ENCODE measurements at places on chromosomes 16 and 17.
A peak's percentile ranks its signal among the peaks of the same experiment; 100 is the strongest.

DNA sequence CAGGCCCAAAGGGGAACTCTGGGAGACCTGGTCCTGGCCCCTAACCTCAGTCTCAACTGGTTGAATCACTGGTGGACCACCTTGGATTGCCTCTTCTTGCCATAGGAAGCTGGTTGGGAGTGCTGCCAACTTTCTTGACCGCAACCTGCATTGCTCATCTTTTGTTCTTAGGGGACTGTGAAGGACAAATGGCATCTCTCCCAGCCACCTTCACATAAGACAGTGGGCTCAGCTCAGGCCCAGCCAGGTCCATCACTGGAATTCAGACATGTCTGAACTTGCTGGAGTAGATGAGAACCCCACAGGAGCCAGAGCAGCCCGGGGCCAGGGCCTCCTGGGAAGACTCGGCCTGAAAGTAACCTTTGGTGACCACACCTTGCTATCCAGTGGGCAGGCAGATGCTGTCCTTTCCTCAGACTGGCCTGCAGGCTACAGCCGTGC lies 18.8 kb downstream of the ADORA2B start:
- peaks cover 8% of the 10 kb centered on the region for H3K27me3 ChIP-seq
- H3K27ac ChIP-seq = no peak overlapping the region
- no peak overlapping the region for H3K4me3 ChIP-seq
- no peaks in the 10 kb centered on the region for H3K36me3 ChIP-seq
- H3K4me1 ChIP-seq = peaks cover 30% of the 10 kb centered on the region

- peaks cover 4% of the 10 kb centered on the region for H3K4me1 ChIP-seq
- no peak for DNase-seq
- no peak overlapping the region for H3K27ac ChIP-seq
Measured at GRCh38 chr16:80480664-80481063, 60.1 kb upstream of the DYNLRB2 start.

DNA sequence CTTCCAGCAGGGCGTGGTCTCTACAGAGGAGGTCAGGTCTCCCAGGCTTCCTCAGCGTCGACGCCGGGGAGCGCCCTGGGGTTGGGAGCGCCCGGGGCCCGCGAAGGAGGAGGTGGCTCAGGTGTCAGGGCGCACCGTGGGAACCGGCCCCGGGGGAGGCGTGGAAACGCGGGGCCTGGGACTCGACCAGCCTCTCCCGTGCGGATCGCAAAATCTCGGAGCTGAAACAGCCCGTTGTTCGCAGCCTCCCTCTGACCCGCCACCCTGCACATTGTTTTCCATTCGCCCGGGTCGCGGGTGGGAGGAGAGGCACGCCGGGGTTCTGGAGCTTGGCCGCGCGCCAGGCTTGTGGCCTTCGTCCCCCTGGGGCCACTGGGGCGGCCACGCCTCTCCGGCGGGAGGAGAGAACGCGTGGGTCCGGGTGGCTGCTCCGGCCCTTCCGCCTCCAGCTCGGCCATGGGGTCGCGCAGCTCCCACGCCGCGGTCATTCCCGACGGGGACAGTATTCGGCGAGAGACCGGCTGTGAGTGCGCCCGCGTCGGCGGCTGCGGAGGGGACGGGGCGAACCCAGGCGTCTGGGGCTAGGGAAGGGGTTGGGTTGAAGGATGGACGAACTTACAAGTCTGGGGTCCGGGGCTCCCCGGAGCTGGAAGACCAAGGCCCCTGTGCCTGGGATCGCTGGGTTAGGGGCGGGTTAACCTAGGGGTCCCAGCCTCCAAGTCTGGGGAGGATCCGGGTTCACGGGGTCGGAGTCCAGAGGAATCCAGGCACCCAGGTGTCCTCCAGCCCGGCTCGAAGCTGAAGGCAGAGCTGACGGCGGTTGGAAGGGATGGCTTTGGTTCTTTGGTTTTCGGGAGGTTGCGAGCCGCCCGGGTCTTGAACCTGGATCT lies at the start of gene CHP2:
CHP2 (plus strand) TSS at position 433 of the 890 bp plus-strand sequence; CDS start at position 457, 24 bp downstream.
- no peaks in the 10 kb centered on the region for H3K36me3 ChIP-seq
- H3K27ac ChIP-seq = no peak within 1 kb of the TSS
- H3K4me1 ChIP-seq = no peaks in the 10 kb centered on the region

- H3K36me3 ChIP-seq = peaks cover 25% of the 10 kb centered on the region
- peak; percentile 90 for DNase-seq
- H3K27me3 ChIP-seq = no peaks in the 10 kb centered on the region
- H3K27ac ChIP-seq = peak overlapping the region; percentile 96
Measured at GRCh38 chr17:7561028-7561575, 617 bp upstream of the SENP3 start.

- peaks cover 37% of the 10 kb centered on the region for H3K36me3 ChIP-seq
- no peak overlapping the region for H3K27ac ChIP-seq
- H3K4me1 ChIP-seq = peaks cover 23% of the 10 kb centered on the region
- no peak overlapping the region for H3K4me3 ChIP-seq
- H3K27me3 ChIP-seq = no peaks in the 10 kb centered on the region
Measured at GRCh38 chr16:56480776-56481467, 29.6 kb downstream of the OGFOD1 start.

DNA sequence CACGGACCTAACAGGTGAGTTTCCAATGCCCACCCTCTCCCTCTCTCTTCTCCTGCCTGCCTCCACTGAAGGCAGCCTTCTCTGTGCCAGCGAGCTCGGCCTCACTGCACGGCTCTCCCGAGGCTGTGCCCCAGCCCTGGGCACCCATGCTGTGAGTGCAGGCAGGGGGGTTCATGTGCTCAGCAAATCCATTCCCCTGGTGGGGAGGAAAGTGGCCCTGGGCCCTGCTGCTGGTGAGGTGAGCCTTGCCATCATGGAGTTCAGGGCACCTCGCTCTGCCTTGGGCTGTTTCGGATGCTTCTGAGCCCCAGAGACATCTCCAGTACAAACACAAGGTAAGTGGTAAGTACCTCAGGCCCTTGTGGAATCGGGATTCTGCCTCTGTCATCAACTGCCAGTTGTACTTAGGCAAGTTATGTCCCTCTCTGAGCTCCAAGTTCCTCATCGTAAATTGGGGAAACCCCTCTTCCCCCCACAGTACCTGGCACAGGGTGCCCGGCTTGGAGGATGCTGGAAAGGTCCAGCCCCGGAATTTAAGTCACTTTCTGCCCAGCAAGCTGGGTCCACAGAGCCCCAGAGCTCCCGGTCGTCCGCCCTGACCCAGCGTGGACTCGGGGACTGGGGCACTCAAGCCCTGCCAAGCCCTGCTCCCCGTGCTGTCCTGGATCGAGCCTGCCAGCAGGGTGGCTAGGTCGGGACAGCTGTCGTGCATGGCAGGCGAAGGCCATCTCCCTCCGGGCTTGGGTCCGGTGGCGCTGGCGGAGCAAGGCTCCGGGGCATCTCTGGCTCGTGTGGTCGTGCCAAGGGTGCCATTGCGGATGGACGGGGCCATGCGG lies 684 bp upstream of the NUDT16L1 start:
- H3K4me1 ChIP-seq = peaks cover 17% of the 10 kb centered on the region
- no peaks in the 10 kb centered on the region for H3K36me3 ChIP-seq
- no peak for DNase-seq
- H3K27ac ChIP-seq = peak overlapping the region; percentile 74
- H3K27me3 ChIP-seq = no peaks in the 10 kb centered on the region

GRCh38 chr16:75043175-75043895 lies 44.5 kb downstream of the ZNRF1 start:
- no peaks in the 10 kb centered on the region for H3K27me3 ChIP-seq
- no peak for DNase-seq
- peaks cover 6% of the 10 kb centered on the region for H3K4me1 ChIP-seq
- H3K4me3 ChIP-seq = no peak overlapping the region

DNA sequence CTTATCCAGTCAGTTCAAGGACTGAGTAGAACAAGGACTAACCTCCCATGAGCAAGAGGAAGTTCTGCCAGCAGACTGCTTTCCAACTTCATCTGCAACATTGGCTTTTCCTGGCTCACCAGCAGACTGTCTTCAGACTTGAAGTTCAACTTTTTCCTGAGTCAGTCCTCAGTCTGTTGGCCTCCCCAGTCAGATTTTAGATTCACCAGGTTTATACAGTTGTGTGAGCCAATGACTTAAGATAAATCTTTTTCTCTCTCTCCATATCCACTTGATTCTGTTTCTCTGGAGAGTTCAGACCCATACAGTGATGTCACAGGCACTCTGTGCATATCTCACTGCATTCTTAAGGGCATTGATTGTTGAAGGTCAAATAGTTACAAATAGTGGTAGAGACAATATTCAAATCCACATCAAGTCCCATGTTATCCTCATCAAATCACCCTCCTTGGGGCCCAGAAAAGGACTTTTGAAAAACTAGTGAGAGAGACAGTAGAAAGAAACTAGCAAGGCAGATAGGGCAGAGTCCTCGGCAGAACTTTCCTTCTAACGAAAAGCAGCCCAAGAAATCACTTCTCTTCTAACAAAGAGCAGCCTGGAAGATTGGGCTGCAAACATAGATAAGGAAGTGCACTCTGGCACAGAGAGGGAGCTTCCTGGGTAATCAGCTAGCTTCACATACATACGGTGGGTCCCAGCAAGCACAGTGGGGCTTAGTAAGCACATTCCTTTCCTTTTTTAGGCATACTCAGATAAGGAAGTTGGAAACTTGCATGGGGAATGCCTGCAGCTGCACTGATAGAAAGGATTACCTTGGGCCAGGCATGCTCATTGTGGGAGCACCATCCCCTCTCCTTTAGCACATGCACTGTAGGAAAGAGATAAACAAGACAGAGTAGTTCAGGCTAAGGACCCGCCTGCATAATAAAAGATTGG lies 132.3 kb upstream of the FAM20A start:
- peaks cover 18% of the 10 kb centered on the region for H3K27me3 ChIP-seq
- no peak for DNase-seq
- H3K27ac ChIP-seq = no peak overlapping the region
- H3K4me1 ChIP-seq = no peaks in the 10 kb centered on the region

GRCh38 chr17:46994993-46995392 lies 15.9 kb upstream of the RPRML start:
- DNase-seq = no peak
- no peaks in the 10 kb centered on the region for H3K36me3 ChIP-seq
- H3K27ac ChIP-seq = no peak overlapping the region

GRCh38 chr17:57480438-57481196 lies 224.3 kb downstream of the MSI2 start:
- no peak overlapping the region for H3K4me3 ChIP-seq
- no peak for DNase-seq
- H3K27me3 ChIP-seq = no peaks in the 10 kb centered on the region

DNA sequence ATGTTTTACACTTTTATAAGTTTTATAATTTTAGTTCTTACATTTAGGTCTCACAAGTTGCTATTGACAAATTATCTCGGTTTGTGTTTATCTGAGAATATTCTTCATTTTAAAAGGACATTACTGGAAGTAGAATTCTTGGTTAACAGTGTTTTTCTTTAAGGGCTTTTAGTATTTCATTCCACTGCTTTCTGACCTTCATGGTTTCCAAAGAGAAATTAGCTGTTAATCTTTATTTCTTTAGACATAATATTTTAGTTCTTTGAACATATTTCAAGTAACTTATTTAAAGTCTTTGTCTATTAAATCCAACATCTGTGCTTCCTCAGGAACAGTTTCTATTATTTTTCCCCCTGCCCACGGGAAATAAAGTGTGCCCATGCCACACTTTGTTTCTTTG lies 240.1 kb upstream of the AXIN2 start:
- H3K27me3 ChIP-seq = peaks cover 2% of the 10 kb centered on the region
- no peak overlapping the region for H3K27ac ChIP-seq
- H3K4me3 ChIP-seq = no peak overlapping the region
- peaks cover 12% of the 10 kb centered on the region for H3K4me1 ChIP-seq
- no peak for DNase-seq

GRCh38 chr17:83200751-83201150 lies 121.3 kb downstream of the METRNL start:
- H3K4me3 ChIP-seq = peak overlapping the region; percentile 65
- peak overlapping the region; percentile 98 for H3K27ac ChIP-seq
- peaks cover 60% of the 10 kb centered on the region for H3K4me1 ChIP-seq
- H3K36me3 ChIP-seq = no peaks in the 10 kb centered on the region
- no peak for DNase-seq

DNA sequence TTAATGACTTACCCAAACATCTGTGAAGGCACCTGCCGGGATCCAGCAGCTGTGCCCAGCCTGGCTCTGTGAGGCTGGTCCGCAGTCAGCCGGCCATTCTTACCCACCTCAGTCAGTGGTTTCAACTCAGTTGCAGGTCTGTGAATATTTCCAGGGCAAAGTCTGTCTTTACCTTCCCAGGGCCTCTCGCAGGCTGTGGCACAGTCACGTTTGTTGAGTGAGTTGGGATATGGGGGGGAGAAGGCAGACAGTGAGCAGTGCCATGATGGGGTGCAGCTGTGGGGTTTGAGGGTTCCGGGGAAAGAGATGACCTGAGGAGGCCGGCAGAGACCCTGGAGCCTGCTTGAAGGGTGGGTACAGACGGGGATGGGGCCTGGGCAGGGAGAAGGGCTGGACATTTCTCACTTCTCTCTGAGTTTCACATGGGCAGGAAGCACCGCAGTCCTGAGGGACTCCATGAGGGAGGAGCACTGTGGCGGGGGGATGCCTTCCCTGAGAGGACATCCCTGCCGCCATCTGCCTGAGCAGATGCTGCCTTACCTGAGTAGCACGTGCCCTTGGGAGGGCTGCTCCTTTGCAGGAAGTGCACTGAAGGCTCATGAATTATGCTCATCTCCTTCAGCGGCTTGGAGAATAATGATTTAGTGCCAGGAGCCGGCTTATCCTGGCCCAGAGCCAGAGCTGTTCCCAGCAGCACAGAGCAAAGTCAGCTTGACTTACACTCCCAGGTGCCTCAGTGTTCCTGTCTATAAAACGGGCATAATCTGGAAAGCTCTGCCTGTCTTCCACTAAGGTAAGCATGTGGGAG lies 48.1 kb downstream of the KSR1 start:
- peaks cover 39% of the 10 kb centered on the region for H3K36me3 ChIP-seq
- peaks cover 38% of the 10 kb centered on the region for H3K4me1 ChIP-seq
- no peak overlapping the region for H3K27ac ChIP-seq
- H3K4me3 ChIP-seq = no peak overlapping the region
- DNase-seq = no peak

DNA sequence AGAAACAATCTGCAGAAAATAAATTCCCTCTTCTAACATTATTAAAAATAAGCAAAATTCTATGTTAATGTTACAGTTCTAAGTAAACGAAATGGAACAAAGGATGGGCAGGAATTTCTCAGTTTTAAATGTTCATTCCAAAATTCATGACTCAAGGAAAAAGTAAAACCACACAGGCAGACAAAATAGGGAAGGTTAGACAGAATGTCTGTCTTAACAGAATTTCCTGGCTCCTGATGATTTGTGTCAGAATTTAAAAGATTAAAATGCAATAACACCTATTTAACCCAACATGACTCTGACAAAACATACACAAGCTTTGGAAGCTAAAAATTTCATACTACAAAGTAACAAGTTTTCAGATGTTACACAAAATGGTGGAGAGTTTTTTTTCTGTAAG lies 42.8 kb downstream of the SPOP start:
- H3K4me1 ChIP-seq = peaks cover 51% of the 10 kb centered on the region
- no peak overlapping the region for H3K27ac ChIP-seq
- H3K36me3 ChIP-seq = peaks cover 19% of the 10 kb centered on the region
- H3K27me3 ChIP-seq = no peaks in the 10 kb centered on the region
- no peak overlapping the region for H3K4me3 ChIP-seq

DNA sequence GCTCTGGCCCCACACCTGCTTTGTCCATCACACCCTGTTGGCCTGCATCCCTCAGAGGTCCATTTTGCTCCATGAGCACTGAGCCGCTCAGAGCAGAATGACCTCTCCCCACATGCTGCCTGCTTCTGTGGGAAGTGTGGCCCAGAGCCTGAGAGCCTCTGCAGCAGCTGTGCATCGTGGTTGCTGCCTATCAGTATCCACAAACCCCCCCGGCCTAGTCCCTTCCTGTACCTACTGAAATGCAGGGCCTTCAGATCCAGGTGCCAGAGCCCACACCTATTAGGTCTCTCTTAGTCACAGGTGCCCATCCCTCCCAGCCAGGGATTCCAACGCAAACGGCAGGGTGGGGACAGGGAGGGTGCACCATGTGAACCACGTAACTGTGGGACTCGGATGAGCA lies 16.6 kb upstream of the TRPV3 start:
- no peak overlapping the region for H3K27ac ChIP-seq
- no peaks in the 10 kb centered on the region for H3K27me3 ChIP-seq

Measured in activated naive CD8-positive, alpha-beta T cell treated with anti-CD3 and anti-CD28 coated beads, Interleukin-2, amount 50 U/mL, for 24 hours (primary cell).